ENCODE measurements at places on chromosomes 4 and X.

DNA sequence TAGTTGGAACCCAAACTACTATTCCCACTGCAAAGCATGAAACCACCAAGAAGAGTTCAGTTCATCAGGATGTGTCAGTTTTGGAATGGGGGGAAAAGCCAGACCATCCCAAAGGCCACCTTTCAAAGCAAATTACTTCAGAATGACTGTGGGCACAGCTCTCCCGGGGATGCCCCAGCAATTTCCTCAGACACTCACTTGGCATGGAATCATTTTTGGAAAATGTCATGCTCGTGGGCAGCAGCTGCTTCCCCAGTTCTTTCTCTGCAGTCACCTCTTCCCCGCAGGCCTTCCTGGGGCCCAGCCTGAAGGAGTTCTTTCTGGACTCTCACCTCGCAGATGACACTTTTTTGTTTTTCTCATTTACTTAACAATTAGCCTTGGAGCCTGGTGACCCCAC lies 350.3 kb downstream of the NR3C2 start:
- DNase-seq: no peak

GRCh38 chr4:186172546-186172945 lies 18.8 kb upstream of the CYP4V2 start:
- DNase-seq: no peak

DNA sequence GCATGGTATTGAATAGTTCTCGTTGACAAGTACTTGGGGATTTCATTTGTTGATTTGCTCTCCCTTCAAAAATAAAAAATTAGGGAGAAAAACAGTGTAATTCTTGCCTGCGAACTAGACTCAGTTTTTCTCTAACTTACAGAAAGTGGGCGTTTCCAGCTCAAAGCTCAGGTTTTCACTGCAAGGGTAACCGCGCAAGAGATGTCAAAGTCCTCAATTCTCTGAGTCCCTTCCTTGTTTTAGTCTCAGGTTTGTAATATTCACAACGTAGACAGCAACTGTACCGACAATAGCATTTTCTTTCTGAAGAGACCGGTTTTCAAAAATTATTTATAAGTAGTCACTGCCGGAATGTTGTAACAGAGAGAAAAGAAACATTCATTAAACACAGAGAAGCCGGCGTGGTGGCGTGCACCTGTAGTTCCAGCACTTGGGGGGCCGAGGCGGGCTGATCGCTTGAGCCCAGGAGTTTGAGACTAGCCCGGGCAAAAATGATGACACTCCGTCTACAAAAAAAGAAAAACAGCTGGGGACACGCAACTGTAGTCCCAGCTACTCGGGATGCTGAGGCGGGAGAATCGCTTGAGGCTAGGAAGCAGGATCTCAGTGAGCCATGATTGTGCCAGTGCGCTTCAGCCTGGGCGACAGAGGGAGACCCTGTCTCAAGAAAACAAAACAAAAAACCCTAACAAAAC lies 774 bp downstream of the ZCCHC4 start:
- no peak for DNase-seq

DNA sequence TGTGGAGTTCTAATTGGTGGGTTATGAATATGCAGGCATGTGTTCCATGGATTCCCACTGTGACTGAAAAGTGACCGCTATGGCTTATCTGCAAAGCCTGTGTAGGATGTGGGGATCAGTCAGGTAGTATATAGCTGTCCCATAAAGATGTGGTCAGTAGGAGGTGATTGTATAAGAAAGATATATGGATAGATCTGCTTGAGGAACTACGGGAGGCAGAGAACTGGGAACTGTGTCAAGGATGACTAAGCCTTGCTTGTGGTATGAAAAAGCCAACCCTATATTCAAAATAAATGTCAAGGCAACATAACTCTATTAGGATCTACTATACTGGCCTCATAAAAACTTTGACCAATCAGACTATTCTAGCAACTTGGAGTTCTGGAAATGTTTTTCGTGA lies 185.2 kb downstream of the KLHL4 start:
- DNase-seq: no peak

DNA sequence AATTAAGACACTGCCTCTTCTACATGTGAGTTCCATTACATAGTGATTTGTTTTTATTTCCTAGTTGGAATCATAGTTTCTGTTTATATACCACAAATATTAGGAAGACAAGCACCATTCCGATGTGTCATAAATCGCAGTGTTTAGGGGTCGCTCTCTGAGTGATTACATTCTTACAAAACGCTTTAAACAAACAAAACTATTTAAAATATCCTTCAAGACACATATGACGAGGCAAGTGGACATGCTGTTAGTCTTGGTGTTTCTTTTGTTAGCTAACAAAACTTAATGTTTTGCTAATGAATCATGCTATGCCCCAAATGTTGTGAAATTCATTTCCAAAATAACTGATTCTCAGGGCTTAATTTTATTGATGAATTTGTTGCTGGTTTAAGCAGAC lies 1219.3 kb upstream of the PRKX start:
- no peak for DNase-seq

DNA sequence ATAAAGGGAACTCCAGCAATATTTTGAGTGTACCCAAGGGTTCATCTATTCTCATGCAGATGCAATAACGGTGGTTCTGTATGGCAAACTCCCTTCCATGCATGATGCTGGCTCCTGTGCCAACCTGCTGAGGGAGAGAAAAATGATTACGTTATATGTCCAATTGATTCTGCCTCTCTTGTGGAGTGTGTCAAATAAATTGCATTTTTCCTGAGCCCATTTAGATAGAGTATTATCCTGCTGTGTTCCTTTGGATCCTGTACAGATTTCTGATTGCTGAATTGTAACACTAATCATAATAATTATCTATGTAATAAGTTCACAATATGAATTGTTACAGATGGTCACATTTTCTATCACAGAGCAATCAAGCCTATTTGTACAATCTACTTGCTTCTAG lies 821.7 kb downstream of the C4orf33 start:
- no peak for DNase-seq

DNA sequence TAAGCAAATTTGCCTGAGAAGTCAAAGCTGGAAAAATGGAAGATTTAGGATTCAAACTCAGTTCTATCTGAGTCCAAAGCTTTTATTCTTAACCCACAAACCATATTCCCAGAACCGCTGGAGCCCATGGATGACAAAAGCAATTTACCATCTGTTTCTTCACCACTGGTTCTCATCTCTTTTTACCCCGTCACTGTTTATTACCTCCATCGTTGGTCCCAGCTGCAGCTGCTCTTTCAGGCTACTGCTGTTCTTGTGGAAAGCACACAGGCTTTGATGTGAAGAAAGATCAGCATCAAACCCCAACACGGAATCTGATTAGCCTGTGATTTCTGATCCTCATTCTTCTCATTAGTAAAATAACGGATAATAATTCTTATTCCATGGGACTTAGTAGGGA lies 9.5 kb downstream of the FBXO8 start:
- no peak for DNase-seq

- DNase-seq: no peak
These were observed 36.3 kb upstream of the GATB start for GRCh38 chr4:151797131-151797530.

DNA sequence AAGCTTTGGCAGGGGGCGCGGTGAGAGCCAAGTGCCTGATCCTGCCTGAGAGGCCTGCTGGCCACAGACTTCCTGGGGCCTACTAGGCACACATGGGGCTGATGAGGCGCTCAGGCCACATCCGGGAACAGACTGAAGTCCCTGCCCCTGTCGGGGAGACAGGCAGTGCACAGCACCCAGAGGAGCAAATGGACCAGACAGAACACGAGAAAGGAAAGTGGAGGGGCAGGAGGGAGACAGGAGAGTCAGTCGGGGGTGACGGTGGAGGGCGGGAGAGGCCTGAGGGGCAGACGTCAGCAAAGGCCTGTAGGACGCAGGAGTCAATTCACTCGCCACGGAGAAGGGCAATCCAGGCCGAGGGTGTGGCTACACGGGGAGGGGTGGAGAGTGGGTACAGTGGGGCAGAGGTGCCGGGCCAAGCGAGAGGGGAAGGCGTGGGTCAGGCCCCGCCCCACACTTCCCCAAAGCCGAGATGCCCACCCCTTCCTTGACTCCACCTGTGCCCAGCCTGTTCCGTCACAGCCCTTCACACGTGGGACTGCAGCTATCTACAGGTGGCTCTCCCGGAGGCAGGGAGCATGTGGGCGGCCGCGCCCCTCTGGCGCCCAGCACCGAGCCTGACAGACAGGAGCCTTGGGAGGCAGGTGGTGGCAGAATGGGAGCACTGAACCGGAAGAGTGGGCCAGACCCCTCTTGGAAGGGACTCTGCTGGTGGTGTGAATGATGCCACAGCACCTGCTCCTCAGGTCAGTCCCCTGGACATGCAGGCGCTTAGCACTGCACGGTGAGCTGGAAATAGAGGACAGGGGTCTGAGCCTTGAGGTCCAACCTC lies 20.5 kb downstream of the NOP14 start:
- no peak for DNase-seq

- DNase-seq: no peak
These were observed 345.2 kb upstream of the GRID2 start for GRCh38 chr4:91958596-91958995.

- no peak for DNase-seq
These were observed 161.8 kb downstream of the RAP1GDS1 start for GRCh38 chr4:98423009-98423408.

DNA sequence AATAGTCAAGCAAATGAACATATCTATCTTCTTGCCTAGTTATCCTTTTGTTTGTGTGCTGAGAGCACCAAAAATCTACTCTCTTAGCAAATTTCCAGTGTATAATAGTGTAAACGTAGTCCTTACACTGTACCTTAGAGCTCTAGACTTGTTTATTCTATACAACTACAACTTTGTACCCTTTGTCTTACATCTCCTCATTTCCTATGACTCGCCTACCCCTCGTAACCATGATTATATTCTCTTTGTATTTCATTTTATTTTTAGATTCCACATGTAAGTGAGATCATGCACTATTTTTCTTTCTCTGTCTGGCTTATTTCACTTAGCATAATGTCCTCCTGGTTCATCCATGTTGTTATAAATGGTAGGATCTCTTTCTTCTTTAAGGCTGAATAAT lies 37.6 kb downstream of the MAGEB5 start:
- DNase-seq: no peak

DNA sequence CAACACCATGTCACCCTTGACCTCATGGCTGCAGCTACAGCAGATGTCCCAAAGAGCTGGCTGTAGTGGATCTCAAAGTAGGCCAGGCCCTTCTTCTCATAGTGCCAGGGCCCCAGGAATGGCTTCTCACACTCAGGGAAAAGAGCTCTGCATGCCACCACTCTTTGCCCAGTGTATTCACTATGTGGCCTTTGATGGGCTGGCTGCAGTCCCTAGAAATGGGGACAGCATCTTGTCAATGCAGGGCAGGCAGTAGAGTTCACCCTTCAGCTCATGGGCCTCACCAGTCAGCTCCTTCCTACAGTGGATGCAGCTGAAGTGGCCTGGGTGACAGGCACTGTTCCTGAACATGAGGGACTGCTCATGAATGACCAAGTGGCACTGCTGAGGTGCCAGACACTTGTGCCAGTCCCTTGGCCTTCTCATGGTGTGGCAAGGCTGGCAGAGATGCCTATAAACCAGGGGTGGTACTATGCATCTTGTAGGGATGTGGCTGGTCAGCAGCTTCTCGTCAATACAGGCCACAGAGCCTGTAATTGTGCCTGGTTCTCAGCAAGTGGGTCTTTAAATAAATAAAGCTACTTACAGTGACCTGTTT lies 178.9 kb downstream of the ARAP2 start:
- no peak for DNase-seq

- no peak for DNase-seq
These were observed 22.1 kb downstream of the TNIP2 start for GRCh38 chr4:2733844-2734574.

DNA sequence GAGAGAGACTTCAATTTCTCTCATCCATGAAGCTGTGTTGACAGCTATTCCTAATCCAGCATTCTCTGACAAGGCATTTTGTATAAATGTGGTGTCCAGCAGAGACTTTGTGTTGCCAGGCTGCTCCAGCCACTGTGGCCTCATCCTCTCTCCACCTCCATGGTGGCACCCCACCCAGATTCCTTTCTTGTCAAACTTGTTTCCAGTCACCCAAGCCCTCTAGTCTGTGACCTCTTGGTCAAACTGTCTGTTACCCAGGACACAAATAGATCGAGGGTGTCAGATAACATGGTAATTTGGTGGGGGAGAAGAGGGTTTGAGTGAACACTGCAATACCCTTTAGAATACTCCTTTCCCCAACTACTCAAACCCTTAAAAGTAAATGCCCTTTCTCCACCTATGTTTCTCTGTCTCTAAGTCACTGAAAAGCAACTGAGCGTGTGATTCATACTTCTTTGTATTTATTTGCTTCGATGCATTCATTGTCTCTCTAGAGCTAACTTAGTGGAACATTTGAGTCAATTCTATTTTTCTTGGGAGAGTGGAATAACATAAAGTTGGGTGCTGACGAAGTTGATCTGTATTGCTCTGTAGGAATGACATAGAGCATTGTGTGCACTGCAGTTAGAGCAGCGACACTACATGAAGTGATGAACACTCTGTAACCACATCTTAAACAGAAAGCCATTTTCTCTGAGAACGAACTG lies 13.7 kb downstream of the PITX2 start:
- DNase-seq: no peak

GRCh38 chrX:10047133-10047532 lies 80.0 kb downstream of the CLDN34 start:
- no peak for DNase-seq

DNA sequence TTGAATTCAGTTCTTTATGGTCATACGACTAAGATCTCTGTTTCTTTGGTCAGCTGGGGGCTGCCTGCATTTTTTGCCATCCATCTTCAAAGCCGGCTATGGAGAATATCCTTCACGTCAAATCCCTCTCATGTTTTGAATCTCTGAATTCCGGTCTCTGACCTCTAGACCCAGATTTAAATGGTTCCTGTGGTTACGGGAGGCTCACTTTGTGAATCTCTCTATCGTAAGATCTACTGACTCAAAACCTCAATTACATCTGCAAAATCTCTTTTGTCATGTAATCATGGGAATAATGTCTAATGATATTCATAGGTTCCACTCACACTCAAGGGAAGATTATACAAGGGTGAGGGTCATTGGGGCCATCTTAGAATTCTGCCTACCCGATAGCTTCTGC lies 5.7 kb upstream of the MPC1L start:
- no peak for DNase-seq

- no peak for DNase-seq
These were observed 125.1 kb downstream of the FGF16 start for GRCh38 chrX:77572322-77572721.

- peak; percentile 76 for DNase-seq
These were observed at the start of gene KIT for GRCh38 chr4:54657551-54658251. Gene KIT, plus strand, starts transcription at chr4:54657957. Its CDS starts 58 bp downstream, at chr4:54658015.

DNA sequence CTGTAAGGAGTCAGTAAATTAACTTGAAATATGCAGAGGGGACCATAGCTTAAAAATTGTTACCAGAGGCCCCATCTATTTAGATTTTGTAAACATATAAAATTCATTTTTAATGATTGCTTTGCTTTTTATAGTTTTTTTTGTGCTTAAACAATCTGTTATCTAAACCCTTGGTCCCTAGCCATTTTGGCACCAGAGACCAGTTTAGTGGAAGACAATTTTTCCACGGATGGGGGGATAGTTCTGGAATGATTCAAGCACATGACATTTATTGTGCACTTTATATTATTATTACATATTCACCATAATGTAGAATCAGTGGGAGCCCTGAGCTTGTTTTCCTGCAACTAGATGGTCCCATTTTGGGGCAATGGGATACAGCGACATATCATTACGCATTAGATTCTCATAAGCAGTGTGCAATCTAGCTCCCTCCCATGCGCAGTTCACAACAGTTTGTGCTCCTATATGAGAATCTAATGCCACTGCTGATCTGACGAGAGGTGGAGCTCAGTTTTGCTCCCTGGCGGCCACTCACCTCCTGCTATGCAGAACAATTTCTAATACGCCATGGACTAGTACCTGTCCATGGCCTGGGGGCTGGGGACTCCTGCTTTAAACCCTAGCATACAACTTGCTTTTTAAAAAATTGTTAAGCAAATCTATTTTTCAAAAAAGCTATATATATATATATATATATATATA lies 5.9 kb downstream of the ZXDA start:
- no peak for DNase-seq
